ENCODE measurements at places on chromosomes 2 and 18.

DNA sequence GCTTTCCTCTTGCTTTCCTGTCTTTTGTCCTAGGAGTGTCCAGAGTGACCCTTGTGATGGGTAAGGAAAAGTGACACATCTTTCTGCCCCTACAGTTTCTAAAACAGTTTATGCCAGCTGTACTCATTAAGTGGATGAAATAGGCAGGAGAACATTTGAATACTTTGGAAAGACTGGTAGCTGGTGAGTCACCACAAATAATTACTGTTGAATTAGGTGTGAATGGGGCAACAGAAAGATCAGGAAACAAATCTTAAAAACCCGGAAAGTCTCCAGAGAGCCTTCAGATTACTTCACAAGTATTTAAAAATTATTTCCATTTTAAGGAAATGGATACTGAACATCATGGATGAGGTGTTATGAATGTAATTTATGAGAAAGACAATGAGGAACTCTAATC is 278.5 kb downstream of the CLIP4 start:
- DNase-seq = no peak

GRCh38 chr2:25409468-25409867 is 67.7 kb upstream of the DNMT3A start:
- DNase-seq = no peak

GRCh38 chr18:2180586-2180985 is 390.7 kb downstream of the METTL4 start:
- no peak for DNase-seq

GRCh38 chr2:64298161-64298560 is 153.9 kb upstream of the PELI1 start:
- DNase-seq = no peak

- DNase-seq = no peak
These were observed 88.1 kb upstream of the KLF7 start for GRCh38 chr2:207253666-207254345.

DNA sequence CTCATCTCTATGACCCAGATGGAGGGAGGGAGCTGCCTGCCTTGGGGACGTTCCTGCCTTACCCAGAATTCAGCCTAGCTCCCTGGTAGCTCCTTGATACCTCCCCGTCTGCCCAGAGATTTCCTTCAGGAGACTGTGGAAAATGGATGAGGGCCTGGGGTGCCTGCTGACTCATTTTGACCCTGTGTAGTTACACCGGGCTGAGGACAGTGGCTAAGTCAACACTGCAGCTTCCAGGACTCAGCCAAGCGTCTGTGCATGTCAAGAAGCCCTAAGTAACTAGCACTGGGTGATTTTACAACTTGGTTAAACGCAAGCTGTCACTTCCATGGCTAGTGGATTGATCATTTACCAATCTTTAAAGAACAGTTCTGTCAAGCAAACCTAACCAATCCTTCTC is 23.3 kb upstream of the EPAS1 start:
- no peak for DNase-seq
